ENCODE measurements at places on chromosomes 16 and 17.
A peak's percentile ranks its signal among the peaks of the same experiment; 100 is the strongest.

DNA sequence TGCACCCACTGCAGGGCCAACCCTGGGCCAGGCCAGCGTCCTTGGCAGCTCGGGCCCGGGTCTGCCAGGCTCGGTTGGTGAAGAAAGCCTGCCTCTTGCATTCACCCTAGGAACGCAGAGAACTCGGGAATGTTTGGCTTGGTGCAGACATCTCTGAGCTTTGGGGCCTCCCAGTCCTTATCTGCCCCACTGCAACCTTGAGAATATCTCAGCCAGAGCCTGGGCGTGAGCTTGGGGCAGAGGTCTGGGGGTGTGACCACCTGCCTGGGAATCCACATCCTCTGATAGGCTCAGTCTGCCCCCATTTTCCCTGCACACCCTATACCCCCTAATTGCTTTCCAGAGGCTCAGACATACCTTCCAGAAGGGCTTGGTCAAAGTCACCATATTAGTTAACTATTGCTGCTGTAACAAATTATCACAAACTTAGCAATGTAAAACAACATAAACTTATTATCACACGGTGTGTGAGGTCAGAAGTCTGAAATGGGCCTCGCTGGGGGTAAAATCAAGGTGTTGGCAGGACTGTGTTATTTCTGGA is 30.7 kb upstream of the ZNF423 start:
- no peak for DNase-seq

DNA sequence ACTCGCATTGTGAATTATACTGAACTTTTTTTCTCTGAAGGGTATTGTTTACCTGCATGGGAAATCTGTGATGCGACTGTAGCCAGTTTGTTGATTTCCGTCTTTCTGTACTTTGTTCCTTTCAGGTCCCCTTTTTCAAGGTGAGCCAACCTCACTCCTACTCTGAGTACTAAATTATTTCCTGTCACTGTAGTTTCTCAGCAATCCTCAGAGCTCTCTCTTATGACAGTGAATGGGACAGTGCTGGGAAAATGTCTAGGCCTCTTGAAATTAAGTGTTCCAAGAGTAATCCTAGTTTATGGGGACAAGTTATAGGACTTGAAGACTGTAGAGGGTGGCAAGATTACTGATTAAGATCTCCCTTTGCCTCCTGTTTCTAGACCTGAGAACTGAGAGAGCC is 167.6 kb downstream of the CNTNAP4 start:
- DNase-seq, result no peak

GRCh38 chr16:52293204-52293603 is 253.7 kb downstream of the TOX3 start:
- DNase-seq, result no peak

GRCh38 chr17:6797718-6798351 is 21.8 kb downstream of the FBXO39 start:
- no peak for DNase-seq

DNA sequence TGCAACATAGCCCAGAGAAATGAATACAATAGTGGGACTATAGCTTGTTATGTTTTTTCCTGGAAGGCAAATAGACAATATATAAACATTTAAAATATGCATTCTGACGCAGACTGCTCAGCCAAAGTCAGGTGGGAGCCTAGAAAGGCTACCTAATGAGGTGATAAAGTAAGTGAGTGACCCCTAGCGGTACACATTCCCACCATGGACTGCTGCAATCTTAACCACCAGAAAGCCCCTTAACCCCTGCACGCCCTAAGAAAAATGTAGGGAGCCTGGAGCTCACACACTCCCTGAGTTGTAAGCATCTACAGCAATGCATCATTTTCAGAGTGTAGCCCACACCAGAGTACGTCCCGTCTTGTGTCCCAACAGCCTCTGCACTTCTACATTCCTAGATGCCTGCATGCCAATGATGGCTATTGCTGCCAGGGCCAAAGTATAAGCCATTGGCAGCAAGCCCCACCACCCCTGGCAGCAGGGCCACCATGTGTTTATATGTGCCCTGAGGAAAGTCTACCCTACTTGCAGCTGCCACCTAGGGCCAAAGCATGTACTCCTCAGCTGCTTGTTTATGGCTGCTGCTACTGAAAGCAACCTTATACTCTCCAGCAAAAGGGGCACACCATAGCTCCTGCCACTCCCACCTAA is 127.6 kb downstream of the KIF2B start:
- peak; percentile 37 for DNase-seq

DNA sequence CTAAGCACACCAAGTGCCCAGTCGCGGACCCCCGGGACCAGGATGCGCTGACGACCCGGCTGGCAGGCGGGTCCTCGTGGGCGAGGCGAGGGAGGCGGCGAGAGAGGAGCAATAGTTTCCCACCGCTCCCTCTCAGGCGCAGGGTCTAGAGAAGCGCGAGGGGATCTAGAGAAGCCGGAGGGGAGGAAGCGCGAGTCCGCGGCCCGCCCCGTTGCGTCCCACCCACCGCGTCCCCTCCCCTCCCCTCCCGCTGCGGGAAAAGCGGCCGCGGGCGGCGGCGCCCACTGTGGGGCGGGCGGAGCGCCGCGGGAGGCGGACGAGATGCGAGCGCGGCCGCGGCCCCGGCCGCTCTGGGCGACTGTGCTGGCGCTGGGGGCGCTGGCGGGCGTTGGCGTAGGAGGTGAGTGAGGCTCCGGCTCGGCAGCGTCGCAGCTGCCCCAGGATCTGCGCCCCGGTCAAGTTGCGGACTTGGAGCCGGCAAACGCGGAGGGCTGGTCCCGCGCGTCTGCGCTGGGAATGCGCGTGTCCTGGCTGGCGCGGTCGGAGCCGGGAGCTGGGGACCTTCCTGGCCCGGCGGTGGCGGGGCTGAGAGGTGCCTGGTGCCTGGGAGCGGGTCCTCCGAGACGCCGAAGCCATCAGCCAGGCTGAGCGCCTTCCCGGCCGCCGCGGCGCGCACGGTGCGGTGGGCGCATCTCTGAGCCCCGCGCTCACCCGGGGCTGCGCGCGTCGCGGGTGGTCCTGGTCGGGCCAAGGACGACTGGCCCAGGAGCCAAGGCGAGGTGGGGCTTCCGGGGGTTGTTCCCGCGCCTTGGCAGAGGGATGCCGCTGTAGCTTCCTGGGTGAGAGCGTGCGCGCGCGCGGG is at the start of gene ITGB3:
Gene ITGB3, plus strand, starts transcription at position 287 of the 862 bp plus-strand sequence. Its CDS starts 35 bp downstream, at position 322.
- DNase-seq, result peak; percentile 81

DNA sequence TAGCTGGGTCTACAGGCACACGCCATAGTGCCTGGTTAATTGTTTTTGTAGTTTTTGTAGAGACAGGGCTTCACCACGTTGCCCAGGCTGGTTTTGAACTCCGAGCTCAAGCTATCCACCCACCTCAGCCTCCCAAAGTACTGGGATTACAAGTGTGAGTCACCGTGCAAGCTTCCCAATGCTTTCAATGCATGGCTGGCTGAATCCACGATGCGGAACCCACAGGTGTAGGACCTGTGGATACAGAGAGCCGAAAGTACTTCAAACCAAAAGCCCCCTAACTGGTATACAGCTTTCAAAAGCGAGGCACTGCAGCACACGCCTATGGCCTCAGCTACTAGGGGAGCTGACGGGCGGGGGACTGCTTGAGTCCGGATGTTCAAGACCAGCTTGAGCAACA is 44.8 kb downstream of the METTL16 start:
- no peak for DNase-seq

- DNase-seq, result no peak
These were observed 26.6 kb upstream of the NLRP1 start for GRCh38 chr17:5610956-5611355.

GRCh38 chr16:86343027-86343795 is 167.1 kb upstream of the FOXF1 start:
- no peak for DNase-seq

GRCh38 chr17:64683796-64684195 is 21.7 kb upstream of the SMURF2 start:
- no peak for DNase-seq

DNA sequence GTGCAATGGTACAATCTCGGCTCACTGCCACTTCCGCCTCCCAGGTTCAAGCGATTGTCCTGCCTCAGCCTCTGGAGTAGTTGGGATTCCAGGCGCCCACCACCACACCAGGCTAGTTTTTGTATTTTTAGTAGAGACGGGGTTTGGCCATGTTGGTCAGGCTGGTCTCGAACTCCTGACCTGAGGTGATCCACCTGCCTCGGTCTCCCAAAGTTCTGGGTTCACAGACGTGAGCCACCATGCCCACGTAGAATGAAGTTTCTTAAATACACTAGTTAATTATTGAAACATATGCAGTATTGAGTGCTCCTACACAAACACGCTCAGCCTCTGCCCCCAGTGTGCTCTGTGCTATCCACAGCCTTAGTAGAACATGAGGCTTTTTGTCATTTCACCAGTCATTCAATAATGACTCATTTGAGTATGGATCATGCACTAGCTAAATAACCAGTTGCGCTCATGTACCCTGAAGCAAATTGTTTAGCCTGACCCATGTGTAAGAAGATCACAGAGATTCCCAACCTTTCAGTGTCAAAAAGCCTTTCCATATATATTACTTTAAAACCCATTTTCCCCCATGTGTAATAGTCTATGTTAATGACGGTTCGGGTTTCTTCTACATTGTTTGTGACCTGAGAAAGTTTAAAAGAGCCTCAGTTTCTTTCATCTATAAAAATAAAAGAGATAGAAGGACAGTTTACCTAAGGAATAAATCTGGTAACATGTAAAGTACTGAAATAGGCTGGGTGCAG is 49.7 kb downstream of the TUBD1 start:
- no peak for DNase-seq

GRCh38 chr17:76265624-76266243 is 586 bp downstream of the UBALD2 start:
- peak; percentile 56 for DNase-seq

DNA sequence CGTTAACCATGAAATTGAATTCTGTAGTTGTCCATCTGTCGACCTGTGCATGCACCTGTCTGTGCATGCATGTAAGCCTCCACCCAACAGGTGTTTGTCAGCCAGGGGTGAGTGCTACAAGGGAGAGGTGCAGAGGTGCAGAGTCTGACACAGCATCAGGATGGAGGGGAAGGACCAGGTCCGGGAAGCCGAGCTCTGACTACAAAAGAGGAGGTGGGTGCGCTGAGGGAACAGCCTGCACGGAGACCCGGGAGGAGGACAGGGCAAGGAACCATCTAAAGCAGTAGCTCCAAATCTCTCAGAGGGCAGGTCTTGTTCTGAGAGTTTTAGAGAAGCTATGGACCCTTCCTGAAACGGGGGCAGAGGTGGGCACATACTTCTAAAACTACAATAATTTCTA is 54.1 kb downstream of the B9D1 start:
- no peak for DNase-seq

GRCh38 chr16:84218176-84218823 is 21.5 kb downstream of the KCNG4 start:
- no peak for DNase-seq

- no peak for DNase-seq
These were observed 6.2 kb downstream of the MT2A start for GRCh38 chr16:56614549-56614991.

DNA sequence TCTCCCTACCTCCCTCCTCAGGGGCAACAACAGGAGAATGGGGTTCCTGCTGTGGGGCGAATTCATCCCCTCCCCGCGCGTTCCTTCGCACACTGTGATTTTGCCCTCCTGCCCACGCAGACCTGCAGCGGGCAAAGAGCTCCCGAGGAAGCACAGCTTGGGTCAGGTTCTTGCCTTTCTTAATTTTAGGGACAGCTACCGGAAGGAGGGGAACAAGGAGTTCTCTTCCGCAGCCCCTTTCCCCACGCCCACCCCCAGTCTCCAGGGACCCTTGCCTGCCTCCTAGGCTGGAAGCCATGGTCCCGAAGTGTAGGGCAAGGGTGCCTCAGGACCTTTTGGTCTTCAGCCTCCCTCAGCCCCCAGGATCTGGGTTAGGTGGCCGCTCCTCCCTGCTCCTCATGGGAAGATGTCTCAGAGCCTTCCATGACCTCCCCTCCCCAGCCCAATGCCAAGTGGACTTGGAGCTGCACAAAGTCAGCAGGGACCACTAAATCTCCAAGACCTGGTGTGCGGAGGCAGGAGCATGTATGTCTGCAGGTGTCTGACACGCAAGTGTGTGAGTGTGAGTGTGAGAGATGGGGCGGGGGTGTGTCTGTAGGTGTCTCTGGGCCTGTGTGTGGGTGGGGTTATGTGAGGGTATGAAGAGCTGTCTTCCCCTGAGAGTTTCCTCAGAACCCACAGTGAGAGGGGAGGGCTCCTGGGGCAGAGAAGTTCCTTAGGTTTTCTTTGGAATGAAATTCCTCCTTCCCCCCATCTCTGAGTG is 5.9 kb upstream of the LASP1NB start:
- DNase-seq, result no peak

DNA sequence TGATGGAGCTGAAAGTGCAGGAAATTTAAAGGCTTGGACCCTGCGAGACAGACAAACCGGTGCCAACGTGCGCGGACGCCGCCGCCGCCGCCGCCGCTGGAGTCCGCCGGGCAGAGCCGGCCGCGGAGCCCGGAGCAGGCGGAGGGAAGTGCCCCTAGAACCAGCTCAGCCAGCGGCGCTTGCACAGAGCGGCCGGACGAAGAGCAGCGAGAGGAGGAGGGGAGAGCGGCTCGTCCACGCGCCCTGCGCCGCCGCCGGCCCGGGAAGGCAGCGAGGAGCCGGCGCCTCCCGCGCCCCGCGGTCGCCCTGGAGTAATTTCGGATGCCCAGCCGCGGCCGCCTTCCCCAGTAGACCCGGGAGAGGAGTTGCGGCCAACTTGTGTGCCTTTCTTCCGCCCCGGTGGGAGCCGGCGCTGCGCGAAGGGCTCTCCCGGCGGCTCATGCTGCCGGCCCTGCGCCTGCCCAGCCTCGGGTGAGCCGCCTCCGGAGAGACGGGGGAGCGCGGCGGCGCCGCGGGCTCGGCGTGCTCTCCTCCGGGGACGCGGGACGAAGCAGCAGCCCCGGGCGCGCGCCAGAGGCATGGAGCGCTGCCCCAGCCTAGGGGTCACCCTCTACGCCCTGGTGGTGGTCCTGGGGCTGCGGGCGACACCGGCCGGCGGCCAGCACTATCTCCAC is at the start of gene NOG:
Gene NOG, plus strand, starts transcription at position 54 of the 674 bp plus-strand sequence. Its CDS starts 525 bp downstream, at position 579.
- DNase-seq, result peak; percentile 62

DNA sequence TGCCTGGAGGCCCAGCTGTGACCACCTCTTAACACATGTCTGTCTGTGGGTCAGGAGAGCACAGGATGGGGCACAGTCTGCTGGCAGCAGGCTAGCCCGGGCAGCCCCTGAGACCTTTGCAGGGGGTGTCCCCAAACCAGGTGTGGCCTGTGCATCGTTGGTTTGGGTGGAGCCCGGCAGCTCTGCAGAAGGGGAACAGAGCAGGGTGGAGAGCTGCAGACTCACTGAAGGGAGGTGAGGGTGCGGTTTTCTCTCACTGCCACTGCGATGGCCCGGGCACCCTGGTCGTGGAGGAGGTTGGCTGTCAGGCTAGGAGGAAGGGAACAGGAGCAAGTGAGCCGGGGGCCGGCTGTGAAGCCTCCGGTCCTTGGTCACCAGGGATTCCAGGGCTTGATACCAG is 28.8 kb downstream of the NLRC3 start:
- no peak for DNase-seq

All from WTC11 (cell line).